ENCODE measurements at places on chromosomes 3 and 15.

GRCh38 chr3:47681016-47681415, 100.7 kb downstream of the SMARCC1 start:
- no peak for DNase-seq

DNA sequence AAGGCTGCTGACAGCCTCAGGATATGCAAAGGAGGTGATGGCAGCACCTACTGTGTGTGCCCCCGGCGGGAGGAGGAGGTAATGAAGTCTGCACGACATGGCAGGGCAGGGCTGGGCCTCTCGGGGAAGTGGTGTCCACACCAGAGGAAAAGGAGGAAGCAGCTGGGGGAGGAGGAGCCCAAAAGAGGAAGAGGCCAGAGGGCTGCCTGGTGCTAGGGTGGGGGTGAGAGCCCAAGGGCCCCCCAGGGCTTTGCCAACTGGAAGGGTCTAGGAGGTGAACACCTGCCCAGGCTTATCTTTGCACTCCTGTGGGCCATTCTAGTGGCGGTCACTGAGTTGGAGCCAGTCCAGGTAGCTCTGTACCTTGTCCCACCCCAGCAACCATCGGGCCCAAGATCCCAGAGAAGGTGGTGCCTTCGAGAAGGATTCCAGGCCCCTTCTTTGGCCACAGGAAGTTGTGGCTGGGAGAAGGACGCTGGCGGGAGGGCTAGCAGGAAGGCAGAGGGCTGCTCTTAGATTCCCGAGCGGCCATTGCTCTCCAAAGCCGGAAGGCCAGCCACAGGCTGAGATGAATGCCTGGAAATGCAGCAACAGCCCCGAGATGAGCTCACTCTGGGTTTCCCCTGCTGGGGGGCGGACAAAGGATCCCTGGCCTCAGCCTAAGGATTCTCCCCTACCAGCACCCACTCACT, 7.0 kb downstream of the GNAI2 start:
- DNase-seq: no peak

- DNase-seq: no peak
These were observed 14.6 kb upstream of the CCR9 start for GRCh38 chr3:45871780-45872179.

GRCh38 chr15:60116456-60117089, 112.5 kb downstream of the FOXB1 start:
- DNase-seq: no peak

DNA sequence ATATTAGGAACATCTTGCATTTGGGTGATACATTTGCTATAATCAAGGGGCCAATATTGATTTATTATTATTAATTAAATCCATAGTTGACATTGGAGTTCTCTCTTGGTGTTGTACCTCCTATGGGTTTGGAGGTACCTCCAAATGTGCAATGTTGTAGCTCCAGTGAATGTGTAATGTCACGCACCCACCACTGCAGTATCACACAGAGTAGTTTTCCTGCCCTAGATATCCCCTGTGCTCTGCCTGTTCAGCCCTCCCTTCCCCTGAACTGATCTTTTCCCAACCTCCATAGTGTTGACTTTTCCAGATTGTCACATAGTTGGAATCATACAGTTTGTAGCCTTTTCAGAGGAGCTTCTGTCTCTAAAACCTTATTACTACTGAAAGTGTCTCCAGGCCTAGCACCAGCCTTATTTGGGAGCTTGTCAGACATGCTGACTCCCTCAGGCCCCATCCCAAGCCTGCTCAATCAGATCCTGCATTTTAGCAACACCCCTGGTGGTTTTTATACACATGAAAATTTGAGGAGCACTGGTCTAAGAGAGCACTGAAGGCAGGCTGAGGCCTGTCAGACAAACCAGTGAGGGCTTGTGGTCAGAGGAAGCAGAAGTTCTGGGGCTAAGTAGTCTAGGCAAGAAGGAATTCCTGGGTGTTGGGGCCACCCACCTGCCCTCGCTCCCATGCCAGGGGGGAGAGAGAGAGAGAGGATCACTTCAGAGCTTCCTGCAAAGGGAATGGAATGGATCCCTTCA, 73.4 kb downstream of the SLC6A11 start:
- DNase-seq: no peak

DNA sequence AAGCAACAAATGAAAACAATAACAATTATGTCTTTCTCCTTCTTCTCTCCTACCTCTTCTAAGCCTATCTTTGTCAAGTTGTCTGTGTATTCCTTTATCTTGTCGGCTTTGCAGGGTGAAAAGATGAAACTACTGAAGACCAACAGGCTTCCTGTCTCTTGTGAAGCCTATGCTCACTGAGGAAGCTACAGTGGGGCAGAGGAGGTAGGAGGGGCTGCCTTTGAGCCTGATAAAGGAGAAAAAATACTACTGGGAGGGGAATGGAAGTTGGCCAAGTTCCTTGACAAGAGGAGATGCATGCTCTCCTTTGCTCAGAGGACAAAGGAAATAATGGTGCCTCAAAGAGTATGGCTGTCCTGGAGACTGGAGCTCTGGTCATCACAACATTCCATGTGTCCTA, 92.0 kb downstream of the IGSF11 start:
- no peak for DNase-seq

DNA sequence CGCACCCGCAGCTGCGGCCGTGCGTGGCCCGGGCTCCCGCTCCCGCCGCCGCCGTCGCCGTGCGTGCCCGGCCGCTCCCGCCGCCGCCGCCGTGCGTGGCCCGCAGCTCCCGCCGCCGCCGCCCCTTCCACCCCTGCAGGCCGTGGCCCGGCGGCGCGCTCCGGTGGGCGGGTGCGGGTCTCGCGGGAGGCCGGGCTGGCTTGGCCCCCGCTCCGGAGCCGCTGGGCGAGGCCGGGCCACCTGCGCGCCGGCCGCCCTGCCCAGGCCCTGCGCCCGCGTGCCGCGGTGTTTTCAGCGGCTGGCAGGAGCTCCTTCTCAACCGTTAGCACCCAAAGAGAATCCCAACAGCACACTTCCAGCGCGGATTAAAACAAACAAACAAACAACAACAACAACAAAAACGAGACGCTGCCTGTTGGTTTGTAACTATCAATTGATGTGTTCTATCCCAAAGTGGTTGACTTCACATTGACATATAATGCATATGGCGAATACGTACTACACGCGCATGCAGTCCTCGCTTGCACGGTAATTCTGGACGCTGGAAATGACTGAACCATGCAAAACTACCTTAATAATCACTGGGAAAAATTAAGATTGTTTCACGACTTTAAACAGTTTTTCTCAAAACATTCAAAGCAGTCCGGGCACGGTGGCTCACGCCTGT, 113.7 kb upstream of the GOLGA8J start:
- no peak for DNase-seq

GRCh38 chr3:71994203-71994602, 209.3 kb upstream of the PROK2 start:
- DNase-seq: no peak

DNA sequence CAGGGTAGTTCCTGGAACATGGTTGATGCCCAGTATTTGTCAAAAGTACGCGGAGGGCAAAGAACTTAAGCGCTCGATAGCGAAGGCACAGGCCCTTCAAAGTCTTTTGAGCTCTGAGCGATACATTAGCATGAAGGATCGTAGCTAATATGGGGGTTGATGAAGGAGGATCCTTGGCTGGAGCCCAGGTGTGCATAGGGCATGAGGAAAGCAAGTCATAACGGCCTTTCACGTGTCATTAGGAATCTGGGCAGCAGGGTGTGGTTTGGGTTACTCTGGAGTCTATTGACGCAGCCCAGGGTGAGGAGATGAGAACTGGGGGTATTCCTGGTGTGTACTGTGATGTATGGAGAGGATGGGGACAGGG, 31.7 kb downstream of the SPINK8 start:
- DNase-seq: no peak

GRCh38 chr15:95025924-95026728, 794.8 kb downstream of the MCTP2 start:
- no peak for DNase-seq

DNA sequence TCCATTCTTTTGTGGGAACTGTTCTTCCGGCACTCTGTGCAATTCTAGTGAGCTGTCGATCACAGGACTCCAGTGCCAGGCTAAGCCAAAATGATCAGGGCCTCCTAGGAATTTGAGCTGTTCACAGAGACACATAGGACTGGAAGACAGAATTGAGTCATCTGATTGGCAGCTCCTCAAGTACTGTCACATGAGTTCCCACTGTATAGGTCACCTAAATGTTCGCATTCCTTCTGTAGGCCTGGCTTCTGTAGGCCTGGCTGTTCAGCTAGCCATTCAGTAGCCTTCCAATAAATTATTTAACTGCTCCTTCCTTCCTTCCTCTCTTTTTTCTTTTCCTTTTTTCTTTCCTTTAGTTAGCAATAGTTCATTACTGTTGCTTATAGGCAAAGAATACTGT, 4.3 kb downstream of the PROS1 start:
- no peak for DNase-seq

DNA sequence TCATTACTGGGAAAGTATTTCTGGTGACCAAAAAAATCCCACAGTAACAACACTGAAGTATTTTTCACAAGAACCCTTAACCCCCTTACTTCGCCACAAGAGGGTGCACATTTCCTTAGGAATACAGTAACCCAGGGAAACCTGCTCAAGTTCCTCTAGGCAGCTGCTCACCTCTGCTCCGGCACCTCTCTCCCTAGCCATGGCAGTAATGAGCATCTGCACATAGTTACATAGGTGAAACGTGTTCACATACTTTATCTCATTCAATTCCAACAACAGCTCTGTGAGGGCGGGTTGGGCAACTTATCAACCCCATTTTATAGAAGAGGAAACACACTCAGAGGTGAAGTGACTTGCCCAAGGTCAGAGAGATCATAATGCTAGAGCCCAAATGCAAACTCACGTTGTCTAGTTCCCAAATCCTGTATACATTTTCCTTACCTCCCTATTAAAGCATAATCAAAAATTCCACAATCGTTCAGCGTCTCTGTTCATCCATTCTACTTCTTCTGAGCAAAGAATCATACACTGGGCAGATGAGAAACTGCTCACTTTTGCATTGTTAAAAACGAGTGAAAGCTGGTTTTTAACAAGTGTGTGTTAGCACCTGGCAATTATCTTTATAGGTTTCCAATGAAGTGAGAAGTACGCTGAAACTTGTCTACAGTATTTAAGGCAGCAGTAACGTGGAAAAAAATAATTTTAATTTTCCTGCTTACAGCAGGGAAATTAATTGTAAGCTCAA, 90.7 kb downstream of the IGF2BP2 start:
- DNase-seq: no peak

- no peak for DNase-seq
These were observed 119.8 kb upstream of the TLE3 start for GRCh38 chr15:70217226-70218160.

- no peak for DNase-seq
These were observed 3.8 kb downstream of the STT3B start for GRCh38 chr3:31536497-31536896.

DNA sequence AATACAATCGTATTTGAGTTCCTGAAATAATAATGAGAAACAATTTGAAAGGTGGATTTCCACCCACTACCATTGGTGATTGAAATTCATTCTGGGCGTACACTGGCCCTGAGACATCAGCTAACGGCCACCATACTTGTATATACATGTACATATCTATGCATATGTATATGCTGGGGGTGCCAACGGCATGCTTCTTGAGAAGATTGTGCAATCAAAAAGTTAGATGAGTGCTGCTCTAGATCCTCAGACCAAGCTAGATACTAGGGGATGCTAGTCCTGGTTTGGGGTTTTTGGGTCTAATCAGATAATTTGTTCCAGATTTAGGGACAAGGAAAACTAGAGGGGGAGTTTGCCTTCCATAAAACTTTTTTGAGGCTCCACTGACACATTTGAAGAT, 2.9 kb downstream of the TMEM40 start:
- DNase-seq: no peak

- DNase-seq: no peak
These were observed 6.0 kb downstream of the MPI start for GRCh38 chr15:74895830-74896229.

GRCh38 chr15:99961011-99961441, 227.8 kb upstream of the LYSMD4 start:
- DNase-seq: no peak

DNA sequence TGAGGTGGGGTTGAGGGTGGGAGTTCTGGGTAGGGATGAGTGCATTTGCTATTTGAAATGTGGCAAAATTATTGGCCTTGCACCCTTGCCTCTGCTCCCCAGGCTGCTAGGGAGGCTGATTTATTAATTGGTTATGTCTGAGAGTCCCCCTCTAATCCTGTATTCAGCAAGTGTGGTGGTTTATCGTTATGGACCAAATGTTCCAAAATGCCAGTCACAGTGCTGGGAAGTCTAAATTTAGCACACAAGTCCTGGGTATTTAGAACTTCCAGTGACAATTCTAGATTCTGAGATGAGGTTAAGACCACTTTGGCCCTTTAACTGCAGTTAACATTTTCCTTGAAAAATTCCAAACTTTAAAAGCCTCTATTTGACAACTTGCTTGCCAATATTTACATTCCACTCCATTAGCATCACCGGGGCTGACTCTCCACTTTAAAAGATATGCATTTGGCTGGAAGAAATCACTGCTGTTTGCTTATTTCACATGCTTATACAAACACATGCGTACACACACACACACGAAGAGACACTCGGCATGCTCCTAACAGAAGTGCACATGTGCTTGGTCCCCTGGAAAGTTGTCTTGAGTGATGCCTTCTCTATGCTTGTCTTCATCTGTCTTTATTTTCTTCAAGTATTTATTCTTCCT, 247.7 kb downstream of the IL20RB start:
- DNase-seq: no peak

DNA sequence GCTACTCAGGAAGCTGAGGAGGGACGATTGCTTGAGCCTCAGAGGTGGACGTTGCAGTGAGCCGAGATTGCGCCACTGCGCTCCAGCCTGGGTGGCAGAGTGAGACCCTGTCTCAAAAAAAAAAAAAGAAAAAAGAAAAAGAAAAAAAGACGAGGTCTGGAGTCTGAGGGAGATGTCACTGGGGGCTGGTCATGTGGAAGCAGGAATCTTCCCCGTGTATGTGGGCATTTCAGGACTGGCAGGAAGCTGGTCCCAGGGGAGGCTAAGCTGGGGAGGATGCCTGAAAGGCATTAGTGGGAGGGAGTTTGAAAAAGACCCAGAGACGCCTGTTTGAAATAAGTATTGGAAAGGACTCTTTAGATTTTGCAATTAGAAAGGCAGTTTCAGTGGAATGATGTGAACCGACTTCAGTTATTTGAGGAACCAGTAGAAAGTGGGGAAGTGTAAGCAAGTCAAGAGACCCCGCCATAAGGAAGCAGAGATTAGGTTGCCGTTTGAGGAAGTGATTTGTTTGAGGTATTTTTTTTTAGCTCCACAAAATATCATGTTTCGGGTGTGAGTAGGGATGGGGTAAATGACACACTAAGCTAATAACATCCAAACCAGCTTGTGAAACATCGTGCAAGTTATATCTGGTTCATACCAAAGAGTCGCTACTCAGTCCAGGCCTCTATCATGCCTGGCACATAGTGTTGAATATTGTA, 55.5 kb downstream of the ST6GAL1 start:
- no peak for DNase-seq

All from central memory CD4-positive, alpha-beta T cell (primary cell).